ENCODE measurements at places on chromosomes 7 and 10.
A peak's percentile ranks its signal among the peaks of the same experiment; 100 is the strongest.

- no peak for DNase-seq
Observed at GRCh38 chr10:129033790-129034272, 433.2 kb upstream of the MGMT start.

DNA sequence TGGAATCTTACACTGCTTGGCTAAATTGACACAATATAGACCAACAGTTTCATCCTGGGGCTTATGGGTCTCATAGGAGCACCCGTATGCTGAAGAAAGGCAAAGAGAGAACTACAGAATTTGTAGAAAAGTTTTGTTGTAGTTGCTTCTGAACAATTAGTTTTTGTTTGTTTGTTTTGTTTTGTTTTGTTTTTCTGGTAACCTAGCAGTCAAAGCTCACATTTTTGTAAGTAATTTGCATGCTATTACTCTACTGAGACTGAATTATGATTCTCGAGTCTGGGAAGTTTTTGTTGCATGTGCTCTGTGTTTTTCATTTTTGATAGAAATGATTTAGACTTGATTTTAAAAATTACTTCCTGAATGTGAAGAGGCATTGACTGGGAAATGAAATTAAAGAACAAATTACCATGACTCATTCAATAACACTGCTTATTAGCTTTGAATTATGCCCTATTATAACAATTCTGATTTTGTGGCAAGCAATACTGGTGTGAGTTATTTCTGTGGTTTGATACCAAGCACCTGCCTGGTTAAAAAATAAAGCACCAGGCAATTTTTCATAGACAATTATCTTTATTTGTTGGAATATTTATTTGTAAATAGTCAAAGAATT, 438 bp downstream of the LSMEM1 start:
- DNase-seq, result no peak

DNA sequence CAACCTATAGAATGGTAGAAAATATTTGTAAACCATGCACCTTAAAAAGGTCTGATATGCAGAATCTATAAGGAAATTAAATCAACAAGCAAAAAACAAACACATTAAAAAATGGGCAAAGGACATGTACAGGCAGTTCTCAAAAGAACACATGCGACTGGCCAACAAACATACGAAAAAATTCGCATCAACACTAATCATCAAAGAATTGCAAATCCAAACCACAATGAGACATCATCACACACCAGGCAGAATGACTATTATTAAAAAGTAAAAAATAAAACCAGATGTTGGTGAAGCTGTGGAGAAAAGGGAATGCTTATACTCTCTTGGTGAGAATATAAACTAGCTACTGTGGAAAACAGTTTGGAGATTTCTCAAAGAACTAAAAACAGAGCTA, 33.2 kb downstream of the TMEM229A start:
- no peak for DNase-seq

DNA sequence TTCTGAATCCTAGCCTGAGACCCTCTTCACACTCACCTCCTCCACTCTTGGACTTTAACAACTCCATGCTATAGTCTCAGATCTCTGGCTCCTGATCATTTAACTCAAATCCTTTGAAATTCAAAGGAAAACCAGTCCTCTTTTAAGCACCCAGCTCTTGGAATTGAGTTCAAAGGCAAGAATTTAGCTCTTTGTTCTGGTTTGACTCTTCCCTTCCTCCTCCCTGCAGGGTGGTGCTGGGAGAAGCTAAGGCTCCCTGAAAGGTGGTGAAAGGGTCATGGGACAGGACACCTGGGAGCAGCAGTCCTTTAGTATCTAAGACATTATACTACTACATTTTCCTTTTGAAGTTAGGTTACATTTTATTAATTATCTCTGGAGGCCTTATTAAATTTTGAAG, 259.4 kb downstream of the CCSER2 start:
- no peak for DNase-seq

DNA sequence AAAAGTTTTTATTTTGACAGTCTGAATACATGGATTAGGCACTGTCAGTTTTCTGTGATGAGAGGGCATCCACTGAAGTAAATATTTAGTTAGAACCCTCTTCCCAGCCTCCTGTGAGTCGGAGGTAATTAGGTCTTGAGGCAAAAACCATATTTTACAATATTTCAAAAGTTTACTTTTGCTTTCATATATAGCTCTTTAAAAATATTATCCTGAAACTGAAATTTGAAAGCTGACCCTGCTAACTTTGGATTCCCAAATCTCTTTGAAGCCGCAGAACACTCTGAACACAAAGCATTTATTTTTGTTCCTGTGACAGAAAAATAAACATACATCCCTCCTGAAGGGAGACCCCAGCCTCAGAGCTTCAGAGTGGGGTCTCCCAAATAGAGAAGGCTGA, 317.4 kb downstream of the KIF20B start:
- no peak for DNase-seq

DNA sequence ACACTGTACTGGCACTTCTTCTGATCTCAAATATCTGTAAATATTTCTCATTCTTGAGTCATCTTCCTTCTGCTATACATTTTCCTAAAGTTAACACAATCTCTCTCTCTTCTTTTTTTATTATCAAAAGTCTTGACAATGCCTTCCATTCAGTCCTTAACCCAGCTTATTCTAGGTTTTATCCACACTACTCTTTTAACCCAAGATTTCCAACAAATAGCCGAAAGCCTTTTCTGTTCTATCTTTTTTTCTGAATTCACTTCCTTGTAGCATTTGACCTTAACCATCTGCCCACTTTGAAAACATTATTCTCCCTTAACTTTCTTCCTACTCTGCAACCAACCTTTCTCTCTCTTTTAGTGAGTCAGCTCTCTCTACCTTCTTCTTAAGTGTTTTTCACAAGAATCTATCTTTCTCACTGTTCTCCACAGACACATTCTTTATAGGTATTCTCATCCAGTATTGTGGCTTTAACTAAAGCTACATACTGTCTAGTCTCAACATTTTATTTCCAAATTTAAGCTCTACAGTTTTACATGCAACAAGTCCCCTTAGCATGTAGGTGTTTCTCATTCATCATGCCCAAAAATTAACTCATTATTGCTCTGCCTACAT, 915.6 kb downstream of the KCNMA1 start:
- no peak for DNase-seq

- DNase-seq, result no peak
Observed at GRCh38 chr7:27161214-27161720, 4.1 kb downstream of the HOXA9 start.

GRCh38 chr7:106450716-106451115, 165.9 kb upstream of the NAMPT start:
- DNase-seq, result no peak

DNA sequence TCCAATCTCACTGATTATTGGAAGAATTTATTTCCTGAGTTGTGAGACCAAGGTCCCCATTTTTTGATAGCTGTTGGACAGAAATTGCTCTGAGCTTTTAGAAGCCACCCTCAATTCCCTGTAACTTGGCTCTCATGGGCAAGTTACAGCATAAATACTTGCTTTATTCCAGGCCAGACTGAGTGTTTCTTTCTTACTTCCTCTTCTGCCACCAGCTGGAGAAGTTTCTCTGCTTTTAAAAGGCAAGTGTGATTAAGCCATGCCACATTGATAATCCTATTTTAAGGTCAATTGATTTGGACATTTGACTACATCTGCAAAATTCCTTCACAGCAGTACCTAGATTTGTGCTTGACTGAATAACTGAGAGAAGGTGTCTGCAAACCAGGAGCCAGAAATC, 14.1 kb upstream of the TAS2R41 start:
- DNase-seq, result no peak

GRCh38 chr10:76161301-76161582, 729.8 kb downstream of the LRMDA start:
- no peak for DNase-seq

DNA sequence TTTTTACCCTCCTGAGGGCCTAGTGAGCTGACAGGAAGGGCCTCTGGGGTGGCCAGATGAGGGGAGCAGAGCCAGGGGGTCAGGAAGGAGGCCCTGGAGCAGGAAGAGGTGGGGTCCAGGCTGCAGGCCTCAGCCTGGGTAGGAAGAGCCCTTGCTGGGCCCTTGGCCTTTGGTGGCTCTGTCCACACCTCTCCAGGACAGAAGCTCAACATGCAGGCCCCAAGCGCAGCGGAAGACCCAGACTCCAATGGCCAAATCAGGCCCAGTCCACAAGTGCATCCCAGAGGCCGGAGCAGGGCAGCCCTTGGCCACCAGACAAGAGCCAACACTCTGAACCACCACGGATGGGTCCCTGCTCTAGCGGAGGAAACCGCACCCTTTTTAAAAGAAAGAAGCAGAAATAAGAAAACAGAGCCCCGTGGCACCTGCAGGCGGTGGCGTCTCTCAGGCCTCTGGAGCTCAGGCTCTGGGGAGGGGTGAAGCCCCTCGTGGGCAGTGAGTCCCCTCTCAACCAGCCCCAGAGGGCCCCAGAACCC, 52.8 kb downstream of the FOXL3 start:
- no peak for DNase-seq

- DNase-seq, result no peak
Observed at GRCh38 chr10:23325132-23325531, 19.5 kb downstream of the C10orf67 start.

- peak; percentile 89 for DNase-seq
Observed at GRCh38 chr10:73848821-73849489, 25.4 kb downstream of the CAMK2G start.

GRCh38 chr7:124403112-124403511, 362.5 kb downstream of the GPR37 start:
- no peak for DNase-seq

DNA sequence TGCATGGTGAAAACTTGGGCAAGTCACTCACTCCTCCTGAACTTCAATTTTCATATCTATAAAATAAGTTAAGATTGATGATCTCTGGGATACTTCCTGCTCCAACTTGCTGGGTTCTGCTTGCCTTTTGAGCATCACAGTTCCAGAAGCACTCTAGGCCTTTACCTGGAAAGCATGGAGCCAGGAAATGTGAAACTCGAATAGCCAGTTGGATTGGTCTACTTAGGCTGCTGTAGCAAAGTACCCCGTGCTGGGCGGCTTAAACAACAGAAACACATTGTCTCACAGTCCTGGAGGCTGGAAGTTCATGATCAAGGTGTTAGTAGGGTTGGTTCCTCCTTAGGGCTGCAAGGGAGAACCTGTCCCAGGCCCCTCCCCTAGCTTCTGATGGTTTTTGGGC, 64.5 kb downstream of the NAMPT start:
- DNase-seq, result no peak

GRCh38 chr7:43406961-43407360, 175.9 kb upstream of the STK17A start:
- DNase-seq, result no peak

DNA sequence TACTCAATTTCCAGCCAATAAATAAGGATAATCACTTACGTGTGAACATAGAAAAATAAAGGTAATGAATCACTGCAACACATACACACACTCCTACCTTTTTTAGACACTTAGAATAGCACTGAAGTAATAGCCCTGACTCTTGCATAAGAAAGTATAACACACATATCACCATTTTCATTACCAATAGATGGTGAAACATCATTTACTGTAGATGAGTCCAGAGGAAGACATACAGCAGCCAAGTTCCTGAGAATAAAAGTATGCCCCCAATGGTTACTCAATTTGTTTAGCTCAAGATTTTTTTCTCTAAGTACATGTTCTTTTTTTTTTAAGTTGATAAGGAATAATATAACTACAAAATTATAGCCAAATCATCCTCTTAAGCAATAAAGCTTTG, 316.3 kb downstream of the PARD3 start:
- no peak for DNase-seq

DNA sequence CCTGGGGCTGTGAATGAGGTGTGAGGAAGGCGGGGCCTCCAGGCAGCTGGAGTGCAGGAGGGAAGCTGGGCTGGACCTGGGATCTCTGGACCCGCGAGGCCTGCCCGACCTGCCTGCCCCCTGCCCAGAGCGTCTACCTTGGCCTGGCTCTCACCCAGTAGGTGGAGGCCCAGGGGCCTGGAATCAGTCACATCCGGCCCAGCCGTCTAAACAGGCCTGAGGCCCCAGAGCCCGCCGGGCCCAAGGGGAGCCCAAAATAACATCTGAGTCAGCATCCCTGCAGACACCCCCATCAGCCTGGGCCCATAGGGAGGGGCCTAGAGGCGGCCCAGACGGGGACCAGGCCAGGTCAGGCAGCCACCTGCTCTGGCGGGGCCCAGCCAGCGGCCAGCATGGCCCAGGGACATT, 15.1 kb upstream of the ELN start:
- peak; percentile 98 for DNase-seq

GRCh38 chr10:118908557-118909256, 120.8 kb upstream of the NANOS1 start:
- DNase-seq, result no peak

DNA sequence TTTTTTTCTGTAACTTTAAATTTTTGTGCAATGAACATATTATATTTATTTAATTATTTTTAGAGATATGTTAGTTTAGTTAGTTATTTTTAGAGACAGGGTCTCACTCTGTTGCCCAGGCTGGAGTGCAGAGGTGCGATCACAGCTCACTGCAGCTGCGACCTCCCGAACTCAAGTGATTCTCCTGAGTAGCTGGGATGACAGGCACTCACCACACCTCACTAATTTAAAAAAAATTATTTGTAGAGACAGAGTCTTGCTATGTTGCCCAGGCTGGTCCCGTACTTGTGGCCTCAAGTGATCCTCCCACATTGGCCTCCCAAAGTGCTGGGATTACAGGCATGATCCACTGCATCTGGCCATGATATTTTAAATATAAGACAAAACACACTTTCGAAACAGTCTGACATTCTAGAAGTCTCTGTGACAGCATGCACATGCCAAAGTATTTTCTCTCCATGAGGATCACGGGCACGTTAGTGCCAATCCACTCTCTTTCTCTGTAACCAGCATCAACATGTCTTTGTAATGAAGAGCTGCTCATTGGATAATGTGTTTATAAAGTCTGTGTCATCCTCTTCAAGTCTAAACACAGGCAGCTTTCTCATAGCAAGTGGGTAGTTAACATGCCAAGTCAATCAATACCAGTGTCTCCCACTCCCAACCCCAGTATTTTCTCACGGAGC, 137.4 kb downstream of the GLI3 start:
- DNase-seq, result no peak

- no peak for DNase-seq
Observed at GRCh38 chr10:36448760-36449691, 676.4 kb upstream of the ANKRD30A start.

DNA sequence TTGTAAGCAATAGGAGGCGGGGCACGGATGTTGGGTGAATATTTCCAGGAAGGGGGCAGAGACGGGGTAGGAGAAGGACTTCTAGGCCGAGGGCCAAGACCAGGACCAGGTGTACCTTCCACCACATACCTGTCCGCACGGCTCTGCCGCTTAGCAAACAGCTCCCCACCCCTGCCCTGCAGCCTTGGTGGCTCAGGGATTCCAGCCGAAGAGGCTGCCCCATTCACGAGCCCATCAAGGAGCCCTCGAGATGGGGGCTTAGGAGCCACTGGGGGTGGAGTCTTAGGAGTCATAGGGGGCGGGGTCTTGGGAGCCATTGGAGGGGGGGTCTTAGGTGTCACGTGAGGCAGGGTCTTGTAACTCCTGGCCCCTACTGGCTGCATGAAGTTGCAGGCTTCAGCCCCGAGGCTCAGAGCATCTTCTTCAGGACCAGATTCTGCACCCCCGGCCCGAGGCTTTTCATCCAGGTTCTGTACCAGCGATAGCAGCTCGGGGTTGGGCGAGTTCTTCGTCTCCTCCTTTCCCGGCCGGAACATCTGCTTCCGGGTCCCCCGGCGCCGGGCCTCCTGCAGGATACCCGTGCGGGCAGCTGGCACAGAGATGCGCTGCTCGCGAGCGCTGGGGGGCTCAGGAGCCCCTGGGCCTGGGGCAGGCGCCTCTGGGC, 6.1 kb upstream of the MYOZ1 start:
- no peak for DNase-seq

Data from GM12892 (cell line).